Nephron progenitor cell (in vitro differentiated cells): ENCODE measurements at places on chromosomes 13 and 19.

DNA sequence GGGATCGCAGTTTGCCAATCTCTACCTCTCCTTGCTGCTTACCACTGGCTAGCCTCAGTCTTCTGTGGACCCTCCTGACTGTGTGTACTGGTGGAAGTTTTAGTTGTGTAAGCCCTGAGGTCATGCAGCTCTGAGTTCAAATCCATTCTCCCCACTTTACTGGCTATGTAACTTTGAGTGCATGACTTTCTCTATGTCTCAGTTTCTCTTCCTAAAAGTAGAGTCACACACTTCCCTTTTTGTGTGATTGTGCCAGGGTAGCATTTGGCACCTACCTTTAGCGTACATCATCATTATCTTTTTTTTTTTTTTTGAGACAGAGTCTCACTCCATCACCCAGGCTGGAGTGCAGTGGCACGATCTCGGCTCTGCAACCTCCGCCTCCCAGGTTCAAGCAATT is 70.3 kb downstream of the MAP4K1 start:
- no peak for DNase-seq

GRCh38 chr13:113155201-113155600 is 3.2 kb upstream of the PROZ start:
- DNase-seq = no peak

GRCh38 chr13:24748061-24748400 is 15.9 kb upstream of the RNF17 start:
- DNase-seq = no peak

DNA sequence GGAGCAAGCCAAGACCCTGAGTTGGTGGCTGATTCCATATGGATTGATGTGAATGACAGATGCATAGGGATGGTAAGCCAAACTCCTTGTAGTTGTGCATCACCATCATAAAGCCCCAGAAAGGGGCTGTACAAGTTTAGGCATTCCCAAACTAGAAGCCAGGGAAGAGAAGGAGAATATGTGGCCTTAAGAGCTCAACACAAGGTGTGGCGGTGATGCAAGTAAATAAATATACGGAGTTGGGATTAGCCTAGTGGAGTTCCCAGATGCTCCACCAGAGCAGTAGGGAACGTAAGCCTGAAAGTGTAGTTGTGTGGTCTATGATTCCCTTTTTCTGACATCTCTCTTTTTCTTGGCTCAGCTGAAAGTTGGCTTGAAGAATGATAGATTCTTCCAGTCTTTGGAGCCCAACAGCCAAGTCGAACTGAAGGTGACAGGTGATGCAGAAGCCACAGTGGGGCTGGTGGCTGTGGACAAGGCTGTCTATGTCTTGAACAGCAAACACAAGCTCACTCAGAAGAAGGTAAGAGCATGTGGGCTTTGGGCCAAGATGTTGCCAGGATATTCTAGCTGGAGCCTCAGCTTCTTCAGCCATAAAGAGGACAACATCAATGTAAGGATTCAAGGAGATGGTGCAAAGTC is 30.1 kb downstream of the RDH8 start:
- no peak for DNase-seq

GRCh38 chr13:107824635-107825034 is 390.7 kb downstream of the LIG4 start:
- no peak for DNase-seq

GRCh38 chr13:75511051-75511625 is 26.5 kb downstream of the COMMD6 start:
- no peak for DNase-seq

DNA sequence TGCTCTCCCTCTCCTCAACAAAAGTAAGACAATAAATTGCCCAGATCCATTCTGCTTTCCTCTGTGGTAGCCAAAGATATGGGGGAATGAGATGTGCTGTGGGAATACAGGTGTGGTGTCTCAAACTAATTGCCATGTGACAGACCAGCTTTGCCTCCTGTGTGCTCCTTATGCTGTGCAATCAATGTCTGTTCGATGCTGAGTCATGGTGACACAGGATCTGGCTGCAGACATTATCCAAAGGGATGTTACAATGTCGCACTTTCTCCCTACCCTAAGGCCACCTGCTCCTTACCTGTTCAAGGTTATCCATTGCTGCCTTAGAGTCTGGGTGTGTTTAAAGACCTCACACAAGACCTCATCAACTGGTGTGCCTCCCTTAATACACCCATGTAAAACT is 32.5 kb downstream of the FGF14 start:
- DNase-seq = no peak

GRCh38 chr13:63189712-63190111 is 1774.1 kb upstream of the PCDH20 start:
- no peak for DNase-seq

DNA sequence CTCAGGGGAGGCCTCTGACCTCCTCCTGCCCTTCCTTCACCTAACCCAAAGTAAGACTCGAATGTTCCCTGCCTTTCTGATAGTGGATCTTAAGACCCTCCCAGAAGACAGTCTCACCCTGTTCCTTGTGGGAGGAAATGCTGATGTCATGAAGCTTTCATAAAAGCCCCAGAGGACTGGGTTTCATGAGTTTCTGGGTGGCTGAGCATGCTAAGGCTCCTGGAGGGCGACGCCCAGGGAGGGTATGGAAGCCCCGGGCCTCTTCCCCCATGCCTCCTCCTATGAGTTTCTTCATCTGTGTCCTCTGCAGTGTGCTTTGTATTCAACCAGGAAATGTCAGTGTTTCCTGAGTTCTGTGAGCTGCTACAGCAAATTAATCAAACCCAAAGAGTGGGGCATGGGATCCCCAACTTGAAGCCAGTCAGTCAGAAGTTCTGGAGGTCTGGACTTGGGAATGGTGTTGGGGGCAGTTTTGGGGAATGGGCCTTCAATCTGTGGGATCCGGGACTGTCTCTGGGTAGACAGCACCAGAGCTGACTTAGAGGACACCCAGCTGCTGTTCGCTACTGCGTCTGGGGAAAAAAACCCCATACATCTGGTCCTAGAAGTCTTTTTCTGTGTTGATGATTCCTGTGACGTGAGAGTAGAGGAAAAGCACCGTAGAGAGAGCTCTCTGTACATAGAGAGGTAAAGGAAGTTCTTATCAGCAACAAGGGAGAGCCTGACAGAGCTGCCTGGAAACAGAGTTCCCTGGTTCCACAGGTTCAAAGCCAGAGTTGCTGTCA is 2.0 kb upstream of the LILRB2 start:
- DNase-seq = no peak

DNA sequence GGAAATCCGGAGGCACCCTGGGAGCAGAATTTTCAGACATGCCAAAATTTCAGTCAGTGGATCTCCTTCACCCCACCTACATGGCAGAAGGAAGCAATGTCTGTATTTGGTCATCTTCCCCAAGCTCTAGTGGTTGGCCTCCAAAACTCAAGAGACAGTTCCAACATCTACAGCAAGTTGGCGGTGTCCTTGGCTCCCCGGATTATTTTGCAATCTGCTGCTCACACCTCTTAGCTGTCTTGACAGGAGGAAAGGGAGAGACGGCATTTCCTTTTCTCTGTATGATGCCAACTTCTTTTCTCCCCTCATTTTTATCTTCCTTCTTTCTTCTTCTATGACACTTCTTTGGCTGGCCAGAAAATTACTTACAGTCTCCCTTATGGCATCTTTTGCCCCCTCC is 159.9 kb downstream of the SUCLA2 start:
- DNase-seq = no peak

DNA sequence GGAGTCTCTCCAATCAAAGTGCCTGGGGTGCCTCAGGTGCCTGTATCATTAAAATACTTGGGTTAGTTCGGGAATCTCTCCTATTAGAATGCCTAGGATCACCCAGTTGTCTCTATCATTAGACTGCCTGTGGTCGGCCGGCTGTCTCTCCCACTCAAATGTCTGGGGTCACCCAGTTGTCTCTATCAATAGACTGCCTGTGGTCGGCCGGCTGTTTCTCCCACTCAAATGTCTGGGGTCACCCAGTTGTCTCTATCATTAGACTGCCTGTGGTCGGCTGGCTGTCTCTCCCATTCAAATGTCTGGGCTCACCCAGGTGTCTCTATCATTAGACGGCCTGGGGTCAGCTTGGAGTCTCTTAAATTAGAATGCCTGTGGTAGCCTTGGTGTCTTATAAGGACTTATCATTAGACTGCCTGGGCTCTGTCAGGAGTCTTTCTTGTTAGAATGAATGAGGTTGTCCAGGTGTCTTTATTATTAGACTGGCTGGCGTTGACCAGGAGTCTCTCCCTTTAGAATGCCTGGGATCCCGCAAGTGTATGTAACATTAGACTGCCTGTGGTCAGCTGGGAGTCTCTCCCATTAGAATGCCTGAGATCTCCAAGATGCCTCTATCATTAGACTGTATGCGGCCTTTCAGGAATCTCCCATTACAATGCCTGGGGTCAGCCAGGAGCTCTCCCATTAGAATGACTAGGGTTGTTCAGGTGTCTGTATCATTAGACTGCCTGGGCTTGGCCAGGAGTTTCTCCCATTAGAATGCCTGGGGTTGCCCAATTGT is 1555.5 kb downstream of the UQCRFS1 start:
- no peak for DNase-seq

GRCh38 chr19:4516939-4517300 is 1.4 kb downstream of the PLIN4 start:
- DNase-seq = no peak

DNA sequence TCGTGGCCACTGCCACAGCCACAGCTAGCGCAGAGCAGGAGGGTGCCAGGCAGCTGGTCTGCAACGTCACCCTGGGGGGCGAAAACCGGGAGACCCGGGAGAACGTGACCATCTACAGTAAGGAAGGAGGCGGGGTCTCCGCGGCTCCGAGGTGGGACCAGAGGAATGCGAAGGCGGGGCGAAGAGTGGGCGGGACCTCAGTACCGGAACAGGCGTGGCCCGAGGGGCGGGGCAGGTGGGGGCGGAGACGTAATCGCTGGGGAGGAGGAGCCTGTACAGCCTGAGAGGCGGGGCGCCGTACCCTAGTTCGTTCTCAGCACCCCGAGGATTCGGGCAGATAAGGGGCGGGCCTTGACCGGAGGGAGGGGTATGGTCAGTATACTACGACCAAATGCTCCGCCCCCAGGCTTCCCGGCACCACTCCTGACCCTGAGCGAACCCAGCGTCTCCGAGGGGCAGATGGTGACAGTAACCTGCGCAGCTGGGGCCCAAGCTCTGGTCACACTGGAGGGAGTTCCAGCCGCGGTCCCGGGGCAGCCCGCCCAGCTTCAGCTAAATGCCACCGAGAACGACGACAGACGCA is 2.5 kb downstream of the ICAM5 start:
- DNase-seq = peak; percentile 92

DNA sequence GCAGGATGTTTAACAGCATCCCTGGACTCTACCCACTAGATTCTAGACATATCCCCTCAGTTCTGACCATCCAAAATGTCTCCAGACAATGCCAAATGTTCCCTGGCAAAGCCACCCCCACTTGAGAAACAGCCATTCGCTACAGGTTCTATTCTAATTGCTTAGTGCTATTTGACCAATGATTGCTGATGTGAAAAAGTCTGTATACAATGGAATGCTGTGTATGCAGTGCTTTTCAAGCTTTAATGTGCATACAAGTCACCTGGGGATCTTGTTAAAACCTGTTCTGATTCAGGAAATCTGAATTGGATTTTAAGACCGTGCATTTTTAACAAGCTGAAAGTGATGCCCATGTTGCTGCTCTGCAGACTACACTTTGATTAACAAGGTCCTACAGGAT is 331.8 kb upstream of the KLF12 start:
- no peak for DNase-seq

GRCh38 chr13:48161530-48162179 is 66.8 kb upstream of the MED4 start:
- no peak for DNase-seq

DNA sequence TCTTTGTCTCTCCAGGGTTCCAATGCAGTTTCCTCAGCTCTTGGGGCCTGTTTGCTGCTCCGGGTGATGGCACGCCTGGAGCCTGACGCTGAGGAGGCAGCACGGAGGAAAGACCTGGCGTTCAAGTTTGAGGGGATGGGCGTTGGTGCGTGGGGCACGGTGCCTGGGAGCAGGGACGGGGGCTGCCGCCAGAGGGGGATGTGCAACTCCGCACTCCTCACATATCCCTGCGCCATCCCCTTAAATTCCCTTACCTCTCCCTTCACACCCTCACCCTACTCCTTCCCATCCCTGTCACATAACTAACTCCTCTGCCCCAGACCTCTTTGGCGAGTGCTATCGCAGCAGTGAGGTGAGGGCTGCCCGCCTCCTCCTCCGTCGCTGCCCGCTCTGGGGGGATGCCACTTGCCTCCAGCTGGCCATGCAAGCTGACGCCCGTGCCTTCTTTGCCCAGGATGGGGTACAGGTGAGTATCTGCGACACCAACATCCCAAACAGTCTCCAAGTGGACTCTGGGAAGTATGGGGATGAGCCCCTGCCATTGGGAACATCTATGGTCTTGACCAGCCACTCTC is 31.1 kb downstream of the TRPM4 start:
- no peak for DNase-seq

DNA sequence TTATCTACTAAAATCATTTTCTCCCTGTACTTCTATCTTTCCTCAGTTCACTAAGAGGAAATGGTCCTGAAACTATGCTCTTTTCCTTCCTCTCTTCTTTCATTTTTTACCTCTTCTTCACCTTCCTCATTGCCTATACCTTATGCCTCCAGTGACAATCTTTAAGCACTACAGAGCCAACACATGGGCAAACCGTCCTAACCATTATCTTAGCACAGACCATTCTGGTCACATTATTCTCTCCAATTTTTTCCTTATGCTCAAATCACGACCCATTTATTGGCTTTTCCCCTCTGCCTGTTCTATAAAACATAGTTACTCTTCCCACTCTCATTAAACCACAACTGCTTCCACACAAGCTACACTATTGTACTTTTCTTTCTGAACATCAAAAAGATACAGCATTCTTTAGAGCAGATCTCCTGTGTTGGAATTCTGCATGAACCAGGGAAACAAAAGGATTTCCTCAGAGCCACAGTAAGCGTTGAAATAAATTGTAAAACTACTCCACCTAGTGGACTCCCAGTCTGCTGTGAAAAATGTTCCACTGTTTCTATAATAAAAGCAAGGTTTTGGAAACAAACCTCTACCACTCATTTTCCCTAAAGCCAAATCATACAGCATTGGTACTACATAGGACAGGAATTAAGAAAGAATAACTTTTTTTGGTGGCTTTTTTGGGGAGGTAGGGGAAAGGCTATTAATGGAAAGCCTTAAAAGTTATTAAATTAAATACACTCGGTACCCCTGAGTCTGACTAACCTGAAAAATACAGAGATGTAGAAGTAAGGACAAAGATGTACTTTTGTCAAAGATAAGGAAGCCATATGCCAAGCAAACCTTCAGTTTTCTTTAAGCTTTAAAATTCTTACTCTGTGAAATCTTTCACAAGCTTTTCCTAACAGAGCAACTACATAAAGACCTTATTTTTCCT is 19.5 kb downstream of the NUFIP1 start:
- peak; percentile 15 for DNase-seq
